GDM1 (cell line): ENCODE measurements at places on chromosomes 13 and 19.

- peak; percentile 56 for DNase-seq
Measured at GRCh38 chr19:51469162-51469561, 9.2 kb upstream of the CEACAM18 start.

- DNase-seq = no peak
Measured at GRCh38 chr13:97122381-97122996, 99.6 kb upstream of the MBNL2 start.

DNA sequence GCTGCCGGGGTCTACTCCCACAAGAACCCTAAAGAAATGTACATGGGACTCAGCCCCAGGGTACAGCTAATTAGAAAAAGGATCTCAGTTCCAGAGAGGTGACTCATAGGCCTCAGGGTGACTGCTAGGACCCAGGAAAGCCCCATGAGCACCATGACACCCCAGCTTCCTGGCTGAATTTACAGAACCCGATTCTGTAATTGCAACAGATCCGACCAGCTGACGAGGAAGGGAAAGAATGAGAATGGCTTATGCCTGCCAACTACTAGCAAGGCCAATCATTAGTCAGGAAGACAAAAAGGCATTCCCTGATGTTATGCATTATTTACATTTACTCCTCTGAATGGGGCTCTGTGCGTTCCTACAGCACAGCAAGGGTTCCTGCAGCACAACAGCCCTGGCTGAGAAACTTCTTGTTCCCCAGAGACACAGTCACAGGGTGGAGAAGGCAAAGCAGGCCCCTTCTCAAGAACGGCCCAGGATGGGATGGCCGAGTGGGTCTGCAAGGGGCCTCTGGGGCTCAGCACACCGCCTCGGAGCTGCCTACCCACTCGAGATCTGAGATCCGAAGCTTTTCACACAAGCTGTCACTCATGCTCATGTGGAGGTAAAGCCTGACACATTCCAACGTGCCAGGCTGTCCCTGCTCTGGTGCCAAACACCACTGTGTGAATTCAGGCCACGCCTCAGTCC lies 27.2 kb downstream of the PBX4 start:
- no peak for DNase-seq

- DNase-seq = no peak
Measured at GRCh38 chr13:33612641-33613638, 205.0 kb upstream of the RFC3 start.

DNA sequence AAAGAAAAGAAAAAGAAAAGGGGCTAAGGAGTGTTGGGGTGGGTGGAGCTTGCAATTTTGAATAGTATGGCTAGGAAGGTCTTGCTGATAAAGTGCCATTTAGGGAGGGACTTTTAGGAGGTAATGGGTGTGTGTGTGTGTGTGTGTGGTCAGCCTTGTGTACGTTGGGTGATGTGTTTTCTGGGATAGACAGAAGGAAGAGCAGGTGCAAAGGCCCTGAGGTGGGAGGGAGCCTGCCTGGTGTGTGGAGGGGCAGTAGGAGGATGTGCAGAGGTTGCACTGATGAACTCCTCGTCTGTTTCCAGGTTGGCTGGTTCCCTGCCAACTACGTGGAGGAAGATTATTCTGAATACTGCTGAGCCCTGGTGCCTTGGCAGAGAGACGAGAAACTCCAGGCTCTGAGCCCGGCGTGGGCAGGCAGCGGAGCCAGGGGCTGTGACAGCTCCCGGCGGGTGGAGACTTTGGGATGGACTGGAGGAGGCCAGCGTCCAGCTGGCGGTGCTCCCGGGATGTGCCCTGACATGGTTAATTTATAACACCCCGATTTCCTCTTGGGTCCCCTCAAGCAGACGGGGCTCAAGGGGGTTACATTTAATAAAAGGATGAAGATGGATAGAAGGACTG lies 30.5 kb upstream of the ADGRE1 start:
- DNase-seq = no peak

GRCh38 chr13:75633285-75633684 lies 2.8 kb upstream of the LMO7 start:
- no peak for DNase-seq

- no peak for DNase-seq
Measured at GRCh38 chr19:13077240-13077639, 25.4 kb downstream of the LYL1 start.

- no peak for DNase-seq
Measured at GRCh38 chr19:51708811-51709210, 15.0 kb downstream of the HAS1 start.

GRCh38 chr19:40257096-40257517 lies 28.0 kb downstream of the AKT2 start:
- DNase-seq = no peak

DNA sequence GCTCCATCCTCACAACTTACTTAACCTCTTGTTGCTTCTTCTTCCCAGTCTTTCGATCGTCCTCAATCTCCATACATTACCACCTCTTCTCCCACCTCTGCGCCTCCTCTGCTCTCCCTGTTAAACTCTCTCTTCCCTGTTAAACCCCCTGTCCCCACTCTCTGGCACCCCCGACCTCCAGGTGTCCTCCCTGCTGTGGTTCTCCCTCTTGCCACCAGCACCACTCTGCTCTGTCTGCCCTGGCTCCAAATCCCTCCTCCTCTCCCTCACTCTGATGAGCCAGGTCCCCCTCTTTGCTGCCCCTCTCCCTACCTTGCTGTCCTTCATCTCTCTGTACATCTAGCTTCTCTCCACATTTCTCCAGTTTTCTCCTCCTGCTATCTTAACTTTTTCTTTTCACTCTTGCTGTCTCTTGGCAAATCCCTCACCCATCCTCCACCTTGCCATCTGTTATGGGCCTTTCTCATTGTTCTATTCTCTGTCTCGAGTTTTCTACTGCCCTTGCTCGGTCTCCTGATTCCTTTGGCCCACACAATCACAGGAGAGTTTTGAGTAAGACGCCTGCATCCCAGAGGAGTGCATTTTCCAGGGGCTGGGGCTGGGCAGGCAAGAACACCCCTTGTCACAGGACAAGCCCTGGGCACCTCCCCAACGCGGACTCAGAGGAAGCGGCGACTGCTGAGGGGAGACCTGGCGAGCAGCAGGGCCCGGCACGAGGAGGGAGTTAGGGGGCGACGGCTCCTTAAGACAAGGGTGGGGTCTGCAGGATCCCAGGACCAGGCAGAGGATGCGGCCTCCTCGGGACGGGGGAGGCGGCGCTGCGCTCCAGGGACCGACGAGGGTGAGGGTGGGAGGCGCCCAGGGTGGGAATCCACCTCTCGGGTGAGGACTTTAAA lies 21.4 kb upstream of the ERVV-1 start:
- DNase-seq = no peak
